Caco-2 (cell line): ENCODE measurements at places on chromosomes 1 and 21.
A peak's percentile ranks its signal among the peaks of the same experiment; 100 is the strongest.

- DNase-seq = no peak
Observed at GRCh38 chr21:18608226-18608625, 204.6 kb upstream of the TMPRSS15 start.

- DNase-seq = peak; percentile 85
Observed at GRCh38 chr1:181044449-181044966, 10.7 kb downstream of the MR1 start.

DNA sequence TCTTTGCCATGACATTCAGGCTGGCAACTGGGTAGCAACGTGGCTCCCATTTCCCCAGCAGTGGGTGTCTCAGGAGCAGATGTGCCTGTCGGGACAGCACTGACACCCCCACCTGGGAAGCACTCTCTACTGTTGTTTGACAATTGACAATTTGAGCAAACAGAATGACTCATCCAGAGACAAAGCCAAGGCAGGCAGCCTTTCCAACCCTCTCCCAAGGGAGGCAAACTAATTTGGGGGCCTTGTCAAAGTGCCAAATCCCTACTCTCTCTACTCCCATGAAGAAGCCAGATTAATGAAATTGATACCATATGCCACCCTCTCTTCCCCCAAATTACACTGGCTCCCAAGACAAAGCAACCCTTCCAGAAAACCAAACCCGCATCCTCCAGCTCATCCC, 65.6 kb downstream of the GRIK3 start:
- DNase-seq = no peak

DNA sequence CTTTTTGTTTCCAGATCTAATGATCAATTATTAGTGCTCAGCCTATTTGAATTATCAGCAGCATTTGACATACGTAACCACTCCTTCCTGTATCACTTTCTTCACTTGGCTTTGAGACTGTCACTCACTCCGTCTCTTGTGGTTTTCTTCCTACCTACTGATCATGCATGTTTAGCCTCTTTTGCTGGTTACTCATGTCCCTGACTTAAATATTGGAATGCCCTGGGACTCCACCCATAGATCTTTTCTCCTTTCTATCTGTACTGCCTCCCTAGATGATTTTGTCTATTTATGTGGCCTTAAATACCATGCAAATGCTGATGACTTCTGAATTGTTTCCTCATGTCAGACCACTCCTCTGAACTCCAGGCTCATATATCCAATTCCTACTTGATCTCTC, 57.7 kb upstream of the PDE4B start:
- no peak for DNase-seq

DNA sequence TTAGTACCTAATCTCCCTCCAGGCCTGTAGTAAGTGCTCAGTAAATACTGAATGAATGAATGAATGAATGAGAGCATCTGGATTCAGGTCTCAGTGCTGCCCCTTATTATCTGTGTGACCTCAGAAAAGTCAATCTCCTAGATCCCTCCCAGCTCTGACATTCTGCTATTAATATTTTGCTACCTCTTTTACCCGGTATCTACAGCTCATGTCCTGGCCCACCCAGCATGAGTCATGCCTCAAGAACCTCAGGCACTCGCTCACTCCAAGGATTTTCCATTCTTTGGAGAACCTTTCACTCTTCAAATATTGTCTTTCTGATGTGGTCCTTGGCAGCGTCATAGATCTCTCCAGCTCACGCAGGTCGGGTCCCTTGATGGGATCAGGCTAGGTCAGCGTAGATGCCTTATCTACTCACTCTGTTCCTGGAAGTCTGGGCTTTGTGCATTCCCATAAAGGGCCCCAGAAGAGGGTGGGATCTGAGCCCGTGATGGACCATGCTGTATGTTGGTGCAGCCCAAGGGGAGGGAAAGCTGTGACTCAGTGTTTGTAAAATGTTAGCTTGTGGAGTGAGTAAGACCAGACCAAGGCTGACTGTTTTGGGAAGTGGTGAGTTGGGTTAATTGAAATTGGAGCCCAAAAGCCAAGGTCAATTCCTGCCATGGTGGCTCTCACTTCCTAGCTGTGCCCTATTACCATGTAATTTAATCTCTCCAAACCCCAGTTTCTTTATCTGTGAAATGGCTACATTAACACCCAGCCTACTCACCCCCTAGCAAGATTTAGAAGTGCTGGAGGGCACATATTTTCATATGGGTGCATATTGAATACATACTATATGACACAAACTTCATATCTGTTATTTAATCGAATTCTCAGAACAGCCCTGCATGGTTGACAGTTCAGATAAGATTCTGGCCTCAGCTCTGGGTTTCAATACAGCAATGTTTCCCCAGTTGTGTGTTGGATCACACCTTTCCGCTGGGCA, 214.1 kb upstream of the USP24 start:
- DNase-seq = peak; percentile 95

DNA sequence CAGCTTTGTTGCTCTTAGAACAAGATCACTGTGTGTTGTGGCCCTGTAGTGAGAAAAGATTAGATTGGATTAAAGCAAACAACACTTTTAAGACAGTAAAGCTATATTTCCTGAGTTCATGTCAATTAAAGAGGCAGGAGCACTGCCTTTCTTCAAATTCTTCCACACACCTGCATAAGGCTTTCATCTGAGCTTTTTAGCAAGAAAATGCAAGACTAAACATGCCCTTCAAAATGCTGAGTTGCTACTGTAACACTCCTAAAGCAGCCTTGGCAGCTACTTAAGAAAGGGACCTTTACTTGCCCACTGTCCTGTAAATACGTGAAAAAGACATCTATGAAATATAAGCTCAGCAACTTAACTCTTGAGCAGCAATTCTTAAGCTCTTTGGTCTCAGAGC, 11.8 kb downstream of the DPH5 start:
- DNase-seq = no peak

DNA sequence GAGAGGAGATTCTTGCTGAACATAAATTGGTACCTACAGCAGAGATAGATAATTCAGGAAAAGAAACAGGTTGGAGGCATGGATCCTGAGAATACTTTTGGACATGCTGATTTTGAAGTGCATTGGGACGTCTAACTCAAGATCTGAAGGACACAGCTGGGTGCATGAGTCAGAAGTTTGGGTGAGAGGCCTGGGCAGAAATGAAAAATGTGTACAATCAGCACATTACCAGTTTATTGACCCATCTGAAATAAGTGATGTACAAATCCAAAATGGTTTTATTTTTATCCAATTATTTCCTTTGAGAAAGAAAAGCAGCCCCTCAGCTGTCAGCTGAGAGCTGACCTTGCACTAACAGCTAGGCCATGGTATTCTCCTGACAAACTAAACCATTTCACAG, 975.2 kb upstream of the B3GALT2 start:
- no peak for DNase-seq

- no peak for DNase-seq
Observed at GRCh38 chr1:20402585-20403422, 83.2 kb downstream of the CAMK2N1 start.

GRCh38 chr1:201444792-201445191, 23.3 kb upstream of the TNNI1 start:
- DNase-seq = no peak

GRCh38 chr1:22414244-22414751, 37.4 kb upstream of the ZBTB40 start:
- DNase-seq = peak; percentile 82

GRCh38 chr21:41670056-41670805, 96.6 kb downstream of the RIPK4 start:
- no peak for DNase-seq

DNA sequence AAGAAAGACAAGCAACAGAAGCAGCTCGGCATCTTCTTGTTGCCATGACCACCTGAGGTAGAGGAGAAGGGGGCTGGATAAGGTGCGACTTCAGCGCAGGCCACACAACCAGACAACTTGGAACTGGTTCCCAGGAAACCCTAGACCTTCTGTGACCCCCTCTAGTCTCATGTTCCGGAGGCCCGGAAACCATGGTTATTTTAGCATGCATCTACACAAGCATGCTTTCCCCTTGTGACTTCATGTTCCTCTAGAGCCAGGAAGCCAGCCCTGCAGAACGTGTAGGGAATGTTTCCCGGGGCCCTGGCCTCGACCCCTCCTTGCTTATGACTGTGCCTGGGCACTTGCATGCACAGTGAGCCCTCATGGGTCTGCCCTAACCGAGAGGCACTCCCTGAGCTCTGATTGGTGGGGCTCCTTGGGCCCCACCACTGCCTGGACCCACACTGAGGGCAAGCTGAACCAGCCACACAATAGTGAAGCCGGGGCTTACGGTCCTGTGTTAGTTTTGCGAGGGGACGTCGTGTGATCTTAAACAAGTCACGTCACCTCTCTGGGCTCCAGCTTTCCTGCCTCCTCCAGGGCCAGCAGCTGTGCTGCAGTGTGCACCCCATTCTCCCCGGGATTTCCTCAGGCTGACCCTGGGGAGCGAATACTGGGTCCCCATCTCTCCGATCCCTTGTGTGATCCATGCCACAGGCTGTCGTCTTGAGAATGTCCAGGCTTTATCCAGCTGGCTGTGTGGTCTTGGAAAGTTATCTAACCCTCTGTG, 12.0 kb upstream of the MX2 start:
- DNase-seq = no peak

DNA sequence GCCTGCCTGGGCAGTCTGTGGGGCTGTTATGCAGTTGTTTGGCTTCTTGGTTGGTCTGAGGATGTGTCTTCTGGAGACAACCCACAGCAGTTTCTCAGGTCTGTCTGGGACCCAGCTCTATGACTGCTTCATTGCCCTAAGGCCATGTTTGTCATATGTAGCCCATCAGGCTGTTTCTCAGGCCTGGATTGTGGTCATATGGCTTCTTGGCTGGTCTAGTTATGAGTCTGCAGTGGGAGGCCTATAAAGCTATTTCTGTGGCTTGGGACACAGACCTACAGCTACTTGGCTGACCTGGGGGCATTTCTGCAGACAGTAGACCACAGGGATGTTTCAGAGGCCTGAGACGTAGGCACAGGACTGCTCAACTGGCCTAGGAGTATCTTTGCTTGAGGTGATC, 41.5 kb downstream of the CHIA start:
- DNase-seq = no peak

GRCh38 chr1:77316966-77317365, 35.1 kb downstream of the AK5 start:
- DNase-seq = no peak

- DNase-seq = no peak
Observed at GRCh38 chr1:2099886-2100779, 49.9 kb downstream of the PRKCZ start.

DNA sequence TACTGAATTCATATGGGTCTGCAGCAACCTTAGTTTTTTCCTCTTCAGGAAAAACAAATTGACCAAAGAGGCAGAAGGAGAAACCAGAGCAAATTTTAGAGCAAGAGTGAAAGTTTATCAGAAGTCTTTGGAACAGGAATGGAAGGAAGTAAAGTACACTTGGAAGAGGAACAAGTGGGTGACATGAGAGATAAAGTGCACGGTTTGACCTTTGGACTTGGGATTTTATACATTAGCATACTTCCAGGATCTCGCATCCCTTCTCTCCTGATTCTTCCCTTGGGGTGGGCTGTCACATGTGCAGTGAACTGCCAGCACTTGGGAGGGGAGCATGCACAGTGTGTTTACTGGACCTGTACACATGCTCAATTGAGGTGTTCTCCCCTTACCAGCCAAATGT, 754.8 kb upstream of the ADAMTS5 start:
- DNase-seq = no peak

DNA sequence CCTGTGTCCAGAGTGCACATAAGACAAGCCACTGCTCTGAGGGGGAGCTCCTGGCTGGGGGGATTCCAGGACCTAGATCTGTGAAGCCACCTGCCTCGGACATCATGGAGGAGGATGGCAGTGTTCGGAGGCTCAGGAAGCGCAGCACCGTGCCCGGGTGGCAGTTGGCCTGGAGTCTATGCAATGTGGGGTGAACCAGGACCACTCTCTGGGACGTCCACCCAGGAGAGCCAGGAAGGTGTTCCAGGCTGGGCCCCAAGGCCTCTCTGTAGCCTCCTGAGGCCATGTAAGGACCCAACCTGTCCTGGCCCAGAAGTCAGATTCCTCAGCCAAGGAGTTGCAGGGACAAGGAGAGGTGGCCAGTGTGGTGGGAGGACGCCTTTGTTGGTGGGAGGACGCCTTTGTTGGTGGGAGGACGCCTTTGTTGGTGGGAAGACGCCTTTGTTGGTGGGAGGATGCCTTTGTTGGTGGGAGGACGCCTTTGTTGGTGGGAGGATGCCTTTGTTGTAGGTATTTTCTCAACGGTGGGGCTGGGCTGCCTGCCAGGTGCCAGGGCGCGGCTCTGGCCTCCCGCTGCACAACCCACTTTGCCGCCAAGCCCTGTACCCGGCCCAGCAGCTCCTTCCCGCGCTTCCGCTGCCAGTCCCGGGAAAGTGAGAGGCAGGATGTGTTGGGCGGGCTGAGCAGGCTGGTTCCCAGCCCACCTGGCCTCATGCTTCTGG, 30.6 kb upstream of the BMP8B start:
- no peak for DNase-seq

- DNase-seq = no peak
Observed at GRCh38 chr1:224489534-224490365, 55.2 kb upstream of the WDR26 start.

DNA sequence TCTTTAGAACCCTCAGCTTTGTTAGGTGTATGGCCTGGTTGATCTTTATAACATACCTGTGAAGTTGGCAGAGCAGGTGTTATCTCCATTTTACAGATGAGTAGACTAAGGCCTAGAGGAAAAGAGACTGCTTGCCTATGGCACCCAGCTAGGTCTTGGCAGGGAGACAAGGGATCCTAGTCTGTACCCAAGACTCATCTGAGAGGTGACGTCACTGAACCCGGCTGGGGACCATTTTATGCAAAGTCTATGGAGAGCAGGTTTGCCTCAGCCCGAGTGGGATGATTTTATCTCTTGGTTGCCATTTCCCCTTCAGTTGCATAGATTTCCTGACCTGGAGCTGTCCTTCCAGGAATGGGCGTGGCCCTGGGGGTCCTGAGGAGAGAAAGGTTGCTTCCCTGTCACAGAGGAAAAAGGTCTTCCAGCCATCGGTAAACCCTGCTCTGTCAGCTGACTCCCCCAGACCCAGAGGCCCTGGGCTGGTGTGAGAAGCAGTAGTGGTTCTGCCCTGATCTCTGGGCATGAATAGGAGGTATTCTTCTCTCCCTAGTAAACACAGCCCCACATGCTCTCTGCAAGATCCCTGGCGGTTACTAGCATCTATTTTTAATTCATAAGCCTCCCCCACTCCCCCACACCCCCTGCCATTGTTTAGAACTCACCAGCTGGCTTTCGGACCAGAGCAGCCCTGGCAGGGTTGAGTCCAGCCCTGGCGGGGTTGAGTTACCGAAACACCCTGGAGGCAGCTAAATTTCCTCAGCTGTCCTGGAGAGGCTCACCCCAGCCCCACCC, 19.6 kb downstream of the TMCC2 start:
- no peak for DNase-seq
